A549 treated with Hydrocortisone at 1 μM for 4 hours (cell line): ENCODE measurements at places on chromosomes 11 and 22. TPM values are rescaled to one million over a fixed set of nuclear protein-coding genes. Genes with fewer than 3 reads are reported as not detected.

Gene LRRC74B
- total RNA-seq = 0.02 to 0.07 TPM (median 0.07 TPM) in 3 of 5 replicates, not detected in the others

Gene TMPRSS6
- total RNA-seq = 0.05 to 0.17 TPM in 2 of 5 replicates, not detected in the others

Gene SCGB1A1
- total RNA-seq = not detected in 5 replicates

Gene RIBC2
- 1.2 to 2.6 TPM (median 2.0 TPM) in 5 replicates for total RNA-seq

Gene SGSM1
- total RNA-seq = 0.31 to 0.84 TPM (median 0.39 TPM) in 5 replicates

Gene C11orf52
- total RNA-seq = 0.09 to 0.25 TPM (median 0.14 TPM) in 3 of 5 replicates, not detected in the others

Gene CD59
- 784 to 1,034 TPM (median 972 TPM) in 5 replicates for total RNA-seq

Gene FOSL1
- 97.6 to 169 TPM (median 123 TPM) in 5 replicates for total RNA-seq

Gene PVALB
- not detected in 5 replicates for total RNA-seq

Gene LMO1
- total RNA-seq = 1.9 to 3.6 TPM (median 2.8 TPM) in 5 replicates

Gene CEP126
- total RNA-seq = 2.5 to 3.4 TPM (median 2.6 TPM) in 5 replicates

Gene MOGAT2
- total RNA-seq = not detected in 5 replicates

Gene OR52I2
- total RNA-seq = not detected in 5 replicates

Gene BRSK2
- total RNA-seq = 4.9 to 6.6 TPM (median 6.4 TPM) in 5 replicates
